ENCODE measurements at places on chromosomes 13 and 19.

GRCh38 chr13:63088226-63088625 lies 1672.6 kb upstream of the PCDH20 start:
- no peak for DNase-seq

DNA sequence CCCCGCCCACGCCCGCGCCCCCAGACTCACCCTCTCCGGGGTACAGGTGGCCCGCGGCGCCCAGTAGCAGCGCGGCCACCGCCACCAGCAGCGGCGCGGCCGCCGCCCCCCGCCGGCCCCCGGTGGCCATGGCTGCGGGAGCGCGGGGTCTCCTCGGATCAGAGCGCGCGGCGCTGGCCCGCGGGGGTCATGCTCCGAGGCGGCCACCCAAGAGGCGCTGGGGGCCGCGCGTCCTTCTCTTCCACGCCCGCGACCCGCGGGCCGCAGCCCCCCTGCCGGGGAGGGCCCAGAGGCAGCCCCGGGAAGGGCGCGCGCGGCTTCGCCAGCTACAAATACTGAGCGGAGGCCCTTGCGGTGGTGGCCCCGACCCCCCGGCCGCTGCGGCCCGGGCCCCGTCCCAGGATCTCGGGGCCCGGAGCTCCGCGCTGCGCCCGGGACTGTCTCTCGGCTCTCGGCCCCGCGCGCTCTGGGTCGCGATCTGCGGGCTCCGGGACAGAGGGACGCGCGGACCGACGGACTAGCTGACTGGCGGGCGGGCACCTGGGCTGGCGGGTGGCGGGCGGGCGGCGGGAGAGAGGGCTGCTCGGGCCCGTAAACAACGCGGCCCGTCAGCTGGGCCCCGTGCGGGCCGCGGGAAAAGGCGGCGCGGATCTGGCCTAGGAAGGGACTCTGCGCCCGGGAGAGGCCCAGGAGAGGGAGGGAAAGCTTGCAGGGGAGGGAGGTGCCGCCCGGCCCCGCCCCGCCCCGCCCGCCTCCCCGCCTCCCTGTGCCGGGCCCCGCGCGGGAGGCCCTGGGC lies at the start of gene INSR:
TSS of gene INSR (minus strand) at position 653 of the 796 bp plus-strand sequence. CDS start at position 130, 523 bp downstream.
- DNase-seq, result no peak

- no peak for DNase-seq
Measured at GRCh38 chr19:45578861-45579260, 5.7 kb downstream of the OPA3 start.

GRCh38 chr13:111490611-111491010 lies 170.2 kb downstream of the TEX29 start:
- DNase-seq, result no peak

Data from stimulated activated CD8-positive, alpha-beta memory T cell treated with anti-CD3 and anti-CD28 coated beads, Interleukin-4, amount 100 ng/mL, for 1 hour (primary cell).